B cell (primary cell): ENCODE measurements at places on chromosomes 2 and 18.

DNA sequence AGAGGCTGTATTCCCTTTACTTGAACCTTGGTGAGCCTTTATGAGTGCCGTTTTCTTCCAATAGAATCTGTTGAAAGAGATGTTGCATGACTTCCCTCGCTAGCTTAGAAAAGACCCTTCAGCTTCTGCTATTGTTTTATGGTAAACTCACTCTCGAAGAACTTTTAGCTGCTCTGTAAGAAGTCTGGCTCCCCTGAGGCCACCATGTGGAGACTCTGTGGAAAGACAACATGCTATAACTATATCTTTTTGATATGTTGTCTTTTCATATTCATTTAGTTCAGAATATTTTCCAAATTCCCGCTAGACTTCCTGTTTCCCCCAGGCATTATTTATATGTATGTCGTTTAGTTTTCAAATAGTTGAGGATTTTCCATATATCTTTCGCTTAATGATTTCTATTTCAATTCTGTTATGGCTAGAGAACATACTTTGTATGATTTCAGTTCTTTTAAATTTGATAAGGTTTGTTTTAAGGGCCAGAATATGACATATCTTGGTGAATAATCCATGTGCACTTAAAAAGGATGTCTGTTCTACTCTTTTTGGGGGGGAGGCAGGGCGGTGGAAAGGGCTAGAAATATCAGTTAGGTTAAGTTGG is 64.1 kb downstream of the PTPN4 start:
- peak; percentile 27 for DNase-seq
- H3K27me3 ChIP-seq = no peaks in the 10 kb centered on the region
- no peaks in the 10 kb centered on the region for H3K4me1 ChIP-seq
- H3K4me3 ChIP-seq = no peak overlapping the region

DNA sequence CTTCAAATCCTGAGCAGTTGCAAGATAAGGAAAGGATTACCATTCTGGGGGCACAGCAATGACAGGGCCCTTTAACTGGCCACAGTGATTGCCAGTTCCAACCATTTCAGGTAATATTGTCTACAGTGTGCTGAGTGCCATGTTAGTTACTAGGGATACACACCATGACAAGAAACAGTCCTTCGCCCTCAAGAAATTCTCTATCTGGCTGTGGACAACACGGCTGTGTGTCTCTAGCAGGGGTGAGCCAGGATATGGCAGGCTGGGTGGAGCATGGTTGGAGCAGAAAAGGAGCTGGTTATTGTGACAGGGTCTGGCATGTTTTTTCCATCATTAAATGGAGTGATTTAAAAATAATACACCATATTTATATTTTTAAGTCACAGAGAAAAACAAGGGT is 31.0 kb downstream of the TSPYL6 start:
- peaks cover 3% of the 10 kb centered on the region for H3K36me3 ChIP-seq
- H3K27me3 ChIP-seq = no peaks in the 10 kb centered on the region
- H3K4me3 ChIP-seq = no peak overlapping the region
- no peak for DNase-seq

GRCh38 chr2:160457588-160457987 is 36.0 kb downstream of the RBMS1 start:
- no peak overlapping the region for H3K27ac ChIP-seq
- DNase-seq = no peak
- H3K36me3 ChIP-seq = no peaks in the 10 kb centered on the region
- no peak overlapping the region for H3K4me3 ChIP-seq
- no peaks in the 10 kb centered on the region for H3K27me3 ChIP-seq

DNA sequence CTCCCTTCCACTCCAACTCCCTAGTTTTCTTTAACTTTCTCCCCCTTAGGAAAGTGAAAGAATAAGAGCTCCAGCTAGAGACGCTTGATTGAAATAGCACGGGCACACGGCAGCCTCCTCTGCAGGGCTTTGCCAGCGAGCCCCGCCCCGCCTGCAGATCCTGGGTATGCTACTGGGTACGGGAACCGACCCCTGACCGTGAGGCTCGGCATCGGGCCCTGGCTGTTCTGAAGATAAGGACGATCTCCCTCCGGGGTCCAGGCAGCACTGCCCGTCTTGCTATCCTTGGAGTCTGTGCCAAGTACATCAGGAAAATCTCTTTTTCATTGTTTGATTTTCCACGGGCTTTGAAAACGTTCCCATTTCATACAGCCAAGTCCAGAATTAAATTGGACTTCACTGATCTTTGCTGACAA is 284.5 kb downstream of the MTX2 start:
- peaks cover 19% of the 10 kb centered on the region for H3K27me3 ChIP-seq
- peaks cover 10% of the 10 kb centered on the region for H3K4me1 ChIP-seq

GRCh38 chr2:30106543-30106942 is 40.3 kb upstream of the YPEL5 start:
- H3K27ac ChIP-seq = no peak overlapping the region
- no peaks in the 10 kb centered on the region for H3K27me3 ChIP-seq
- no peak overlapping the region for H3K4me3 ChIP-seq

DNA sequence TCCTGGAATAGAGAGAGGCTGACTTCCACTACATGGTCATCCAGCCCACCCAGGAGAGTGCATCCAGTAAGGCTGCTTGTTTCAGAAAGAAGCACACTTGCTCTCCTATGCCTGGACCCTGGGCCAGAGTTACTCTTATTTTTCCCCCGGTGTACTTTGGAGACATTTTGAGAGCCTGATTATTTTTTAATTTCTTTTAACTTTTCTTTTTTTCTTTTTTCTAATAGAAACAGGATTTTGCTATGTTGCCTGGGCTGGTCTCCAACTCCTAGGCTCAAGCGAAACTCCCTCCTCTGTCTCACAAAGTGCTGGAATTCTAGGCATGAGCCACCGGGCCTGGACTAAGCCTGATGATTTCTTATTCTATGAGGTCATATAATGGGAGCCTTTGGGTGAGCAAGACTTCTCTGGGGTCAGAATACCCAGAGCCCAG is 62.2 kb downstream of the RPL37A start:
- no peaks in the 10 kb centered on the region for H3K36me3 ChIP-seq
- no peak overlapping the region for H3K27ac ChIP-seq
- no peaks in the 10 kb centered on the region for H3K4me1 ChIP-seq
- H3K27me3 ChIP-seq = no peaks in the 10 kb centered on the region
- no peak overlapping the region for H3K4me3 ChIP-seq

DNA sequence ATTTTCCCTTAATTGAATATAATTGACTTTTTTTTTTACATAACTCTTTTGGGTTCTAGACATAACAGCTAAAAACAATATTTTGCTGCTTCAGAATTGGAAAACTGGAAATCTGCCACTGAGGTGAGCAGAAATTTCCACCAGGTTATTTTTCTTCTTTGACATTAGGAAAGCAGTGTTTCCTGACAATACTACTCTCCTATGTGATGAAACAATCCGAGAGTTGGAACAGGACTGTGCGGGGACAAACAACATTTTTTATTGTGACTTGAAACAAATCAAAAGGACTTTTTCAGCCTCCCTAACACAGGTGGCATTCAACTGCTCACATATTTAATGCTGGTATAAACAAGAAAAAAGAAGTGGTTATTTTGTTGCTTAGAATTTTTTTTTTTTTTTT is 237.2 kb downstream of the RNF152 start:
- no peaks in the 10 kb centered on the region for H3K4me1 ChIP-seq
- no peak overlapping the region for H3K4me3 ChIP-seq
- DNase-seq = no peak
- no peaks in the 10 kb centered on the region for H3K27me3 ChIP-seq
- no peaks in the 10 kb centered on the region for H3K36me3 ChIP-seq

- DNase-seq = no peak
- H3K4me3 ChIP-seq = no peak overlapping the region
- no peaks in the 10 kb centered on the region for H3K4me1 ChIP-seq
- H3K27ac ChIP-seq = no peak overlapping the region
- no peaks in the 10 kb centered on the region for H3K36me3 ChIP-seq
Observed at GRCh38 chr2:184338771-184339170, 259.6 kb upstream of the ZNF804A start.

- no peaks in the 10 kb centered on the region for H3K27me3 ChIP-seq
- DNase-seq = no peak
- H3K4me1 ChIP-seq = no peaks in the 10 kb centered on the region
- H3K27ac ChIP-seq = no peak overlapping the region
Observed at GRCh38 chr2:9217838-9218770, 11.5 kb downstream of the ASAP2 start.

GRCh38 chr2:143954186-143954585 is 565.7 kb downstream of the ZEB2 start:
- H3K4me1 ChIP-seq = no peaks in the 10 kb centered on the region
- no peak overlapping the region for H3K27ac ChIP-seq
- no peak overlapping the region for H3K4me3 ChIP-seq
- H3K27me3 ChIP-seq = no peaks in the 10 kb centered on the region

GRCh38 chr2:164371916-164372315 is 249.4 kb downstream of the GRB14 start:
- no peak for DNase-seq
- H3K4me3 ChIP-seq = no peak overlapping the region
- H3K4me1 ChIP-seq = no peaks in the 10 kb centered on the region
- no peaks in the 10 kb centered on the region for H3K27me3 ChIP-seq
- H3K36me3 ChIP-seq = no peaks in the 10 kb centered on the region

- no peak overlapping the region for H3K4me3 ChIP-seq
- no peak for DNase-seq
- H3K27me3 ChIP-seq = no peaks in the 10 kb centered on the region
Observed at GRCh38 chr2:104412384-104412783, 441.5 kb upstream of the POU3F3 start.

DNA sequence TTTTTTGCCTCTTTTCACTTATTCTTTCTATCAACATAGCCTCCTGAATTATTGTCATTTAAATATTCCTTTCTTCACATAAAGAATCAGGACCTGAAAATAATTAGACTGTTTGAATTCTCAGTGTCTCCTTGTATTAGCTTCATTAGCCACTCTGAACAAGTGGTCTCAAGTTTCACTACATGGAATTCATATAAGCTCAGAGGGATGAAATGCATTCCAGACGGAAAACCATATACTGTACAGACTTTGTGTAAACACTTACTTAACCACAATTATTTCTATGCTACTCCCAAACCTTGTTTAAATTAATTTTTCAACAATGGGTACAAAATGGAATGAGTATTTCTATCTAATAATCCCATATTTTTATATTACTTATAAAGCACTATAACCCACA is 53.4 kb downstream of the CHN1 start:
- H3K4me3 ChIP-seq = no peak overlapping the region
- no peaks in the 10 kb centered on the region for H3K4me1 ChIP-seq
- no peak for DNase-seq
- no peak overlapping the region for H3K27ac ChIP-seq

DNA sequence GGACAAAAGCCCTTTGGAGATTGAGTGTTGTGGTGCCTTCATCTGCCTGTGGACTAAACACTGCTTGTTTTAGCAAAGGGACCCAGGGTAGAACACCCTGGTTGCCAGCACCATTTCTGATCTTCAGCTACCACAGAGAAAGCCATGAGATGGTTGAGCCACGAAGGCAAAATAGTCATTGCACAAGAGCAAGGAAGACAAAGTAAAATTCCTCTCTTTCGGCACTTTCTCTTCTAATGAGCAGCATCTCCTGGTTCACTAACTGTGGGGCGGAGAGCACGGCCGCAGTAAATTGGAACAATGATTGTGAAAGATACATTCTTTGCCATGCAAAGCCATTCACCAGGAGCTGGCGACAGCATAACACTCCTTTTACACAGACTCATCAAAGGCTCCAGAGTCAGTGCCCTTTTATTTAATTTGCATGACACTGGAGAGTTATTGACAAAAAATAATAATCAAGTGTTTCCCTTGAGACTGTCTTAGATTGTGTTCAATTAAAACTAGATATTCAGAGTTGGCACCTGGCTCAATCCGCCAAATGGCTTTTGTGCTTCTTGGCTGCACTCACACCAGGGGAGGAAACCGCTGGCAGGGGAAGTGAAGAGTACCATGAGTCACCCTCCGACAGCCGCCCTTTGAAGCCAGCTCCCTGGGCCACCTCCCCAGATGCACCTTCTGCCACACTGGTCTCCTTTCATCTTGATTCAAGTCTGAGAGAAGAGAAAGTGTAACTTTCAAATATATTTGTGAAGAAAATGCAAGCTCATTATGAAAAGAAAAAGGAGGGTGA is 100.5 kb upstream of the MEIS1 start:
- no peak overlapping the region for H3K4me3 ChIP-seq
- no peaks in the 10 kb centered on the region for H3K27me3 ChIP-seq
- no peak overlapping the region for H3K27ac ChIP-seq
- H3K36me3 ChIP-seq = no peaks in the 10 kb centered on the region

GRCh38 chr2:16368328-16368727 is 297.3 kb downstream of the CYRIA start:
- H3K36me3 ChIP-seq = no peaks in the 10 kb centered on the region
- no peak overlapping the region for H3K4me3 ChIP-seq
- DNase-seq = no peak
- H3K4me1 ChIP-seq = no peaks in the 10 kb centered on the region
- H3K27ac ChIP-seq = no peak overlapping the region
- H3K27me3 ChIP-seq = no peaks in the 10 kb centered on the region

DNA sequence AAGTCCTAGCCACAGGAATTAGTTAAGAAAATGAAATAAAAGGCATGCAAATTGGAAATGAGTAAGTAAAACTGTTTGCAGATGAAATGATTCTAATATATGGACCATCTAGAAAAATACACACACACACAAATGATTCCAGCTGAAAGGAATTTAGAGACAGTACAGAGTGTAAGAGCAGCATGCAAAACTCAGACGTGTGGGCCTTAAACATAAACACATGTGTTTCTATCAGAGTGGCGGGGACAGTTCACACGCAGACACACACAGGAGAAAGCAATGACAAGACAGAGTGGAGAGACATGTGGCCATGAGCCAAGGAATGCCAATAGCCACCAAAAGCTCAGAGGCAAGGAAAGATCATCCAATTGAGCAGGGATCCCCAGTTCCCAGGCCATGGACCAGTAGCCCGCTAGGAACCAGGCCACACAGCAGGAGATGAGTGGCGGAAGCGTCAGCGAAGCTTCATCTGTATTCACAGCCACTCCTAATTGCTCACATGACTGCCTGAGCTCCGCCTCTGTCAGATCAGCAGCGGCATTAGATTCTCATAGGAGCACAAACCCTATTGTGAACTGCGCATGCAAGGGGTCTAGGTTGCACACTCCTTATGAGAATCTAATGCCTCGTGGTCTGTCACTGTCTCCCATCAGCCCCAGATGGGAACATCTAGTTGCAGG is 155.4 kb downstream of the ARL4C start:
- H3K4me1 ChIP-seq = peaks cover 3% of the 10 kb centered on the region
- peaks cover 12% of the 10 kb centered on the region for H3K27me3 ChIP-seq
- DNase-seq = no peak

GRCh38 chr2:180655393-180655792 is 325.0 kb upstream of the UBE2E3 start:
- H3K27me3 ChIP-seq = no peaks in the 10 kb centered on the region
- no peak for DNase-seq
- no peaks in the 10 kb centered on the region for H3K36me3 ChIP-seq
- no peaks in the 10 kb centered on the region for H3K4me1 ChIP-seq
- no peak overlapping the region for H3K4me3 ChIP-seq

- no peak for DNase-seq
- no peak overlapping the region for H3K4me3 ChIP-seq
- no peak overlapping the region for H3K27ac ChIP-seq
- peaks cover 13% of the 10 kb centered on the region for H3K4me1 ChIP-seq
- H3K27me3 ChIP-seq = peaks cover 2% of the 10 kb centered on the region
Observed at GRCh38 chr18:57953883-57954282, 90.1 kb upstream of the NEDD4L start.

DNA sequence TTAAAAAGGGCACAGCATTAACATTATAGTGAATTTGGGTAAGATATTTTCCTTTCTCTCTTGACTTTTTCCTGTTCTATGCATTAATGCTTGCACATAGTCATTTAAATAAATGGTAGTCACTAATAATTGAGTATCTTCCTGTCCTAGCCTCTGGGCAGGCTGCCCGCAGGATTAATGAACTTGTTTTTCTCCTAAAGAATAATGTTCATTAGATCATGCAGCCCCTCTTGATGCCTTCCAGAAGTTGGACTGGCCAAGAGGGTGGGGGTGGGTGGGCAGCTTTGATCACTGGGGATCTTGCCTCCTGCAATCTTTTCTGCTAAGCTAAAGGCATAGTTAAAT is 514.5 kb upstream of the CDH2 start:
- no peaks in the 10 kb centered on the region for H3K4me1 ChIP-seq
- no peak overlapping the region for H3K27ac ChIP-seq
- no peaks in the 10 kb centered on the region for H3K27me3 ChIP-seq
- DNase-seq = no peak
